ENCODE measurements at places on chromosomes 2 and 18.
A peak's percentile ranks its signal among the peaks of the same experiment; 100 is the strongest.

- no peak for DNase-seq
Observed at GRCh38 chr18:13521418-13521817, 204.9 kb downstream of the FAM210A start.

GRCh38 chr2:238912228-238912915, 64.5 kb downstream of the TWIST2 start:
- no peak for DNase-seq

DNA sequence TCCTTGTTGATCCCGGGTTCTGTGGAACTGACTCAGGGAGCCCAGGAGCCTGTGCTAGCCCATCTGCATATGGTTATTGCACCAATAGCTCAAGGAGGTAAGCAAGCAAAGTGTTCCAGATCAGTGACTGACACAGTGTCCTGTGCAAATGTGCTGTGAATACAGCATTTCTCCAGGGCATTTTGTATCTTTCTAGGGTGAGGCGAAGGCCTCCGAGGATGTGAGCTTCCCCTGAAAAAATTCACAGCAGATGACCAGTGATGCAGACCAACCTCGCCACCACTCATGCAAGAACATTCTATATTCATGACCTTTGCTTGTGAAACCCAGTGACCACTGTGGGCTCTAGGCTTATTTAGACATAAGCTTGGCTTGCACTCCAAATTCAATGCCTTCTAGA, 15.2 kb upstream of the NT5DC4 start:
- DNase-seq = no peak

DNA sequence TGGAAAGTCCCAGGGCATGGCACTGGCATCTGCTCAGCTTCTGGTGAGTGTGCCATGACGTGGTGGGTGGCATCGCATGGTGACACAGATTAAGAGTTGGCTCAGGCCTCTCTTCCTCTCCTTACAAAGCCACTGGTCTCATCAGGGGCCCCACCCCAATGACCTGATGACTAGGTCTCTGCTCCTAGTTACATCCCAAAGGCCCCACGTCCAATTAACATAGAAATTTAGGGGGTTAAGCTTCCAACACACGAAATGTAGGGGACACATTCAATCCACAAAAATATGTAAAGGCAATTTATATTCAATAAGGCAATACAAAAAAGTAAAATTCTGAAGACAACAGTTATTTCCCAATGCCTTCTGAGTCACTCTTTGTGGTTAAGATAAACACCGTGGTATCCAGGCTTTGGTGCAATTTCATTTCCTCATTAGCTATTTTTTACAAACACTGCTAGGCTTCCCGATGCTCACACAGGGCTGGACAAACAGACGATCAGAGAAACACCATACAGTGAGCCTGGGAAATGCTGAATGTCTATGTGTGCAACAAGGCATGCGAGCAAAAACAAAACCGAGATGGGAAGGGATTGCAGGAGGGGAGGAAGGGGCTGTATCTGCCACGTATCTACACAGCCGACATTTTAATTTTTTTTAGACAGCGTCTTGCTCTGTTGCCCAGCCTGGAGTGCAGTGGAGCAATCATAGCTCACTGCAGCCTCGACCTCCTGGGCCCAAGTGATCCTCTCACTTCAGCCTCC, 67.2 kb downstream of the MBP start:
- peak; percentile 98 for DNase-seq

GRCh38 chr18:40415821-40416220, 1539.2 kb upstream of the PIK3C3 start:
- no peak for DNase-seq

- no peak for DNase-seq
Observed at GRCh38 chr2:64860276-64860885, 128.8 kb upstream of the SLC1A4 start.

DNA sequence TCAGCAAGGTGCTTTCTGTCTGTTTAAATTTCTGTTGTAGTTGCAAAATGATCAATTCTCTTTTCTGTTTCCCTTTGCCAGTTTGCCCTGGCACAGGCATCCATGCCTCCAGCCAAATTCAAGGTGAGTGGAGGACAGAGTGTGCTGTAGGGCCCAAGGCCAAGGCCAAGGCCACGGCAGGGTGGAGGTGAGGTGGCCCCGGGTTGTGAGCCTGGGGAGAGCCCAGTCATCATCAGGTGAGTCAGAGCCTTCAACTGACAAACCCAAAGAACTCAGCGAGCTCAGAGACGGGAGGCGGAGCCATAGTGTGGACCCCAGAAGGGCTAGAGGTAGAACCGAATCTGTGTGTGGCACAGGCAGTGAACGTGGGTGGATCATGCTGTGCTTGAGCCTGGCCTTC, 55.7 kb downstream of the BCL2L11 start:
- no peak for DNase-seq

- peak; percentile 59 for DNase-seq
Observed at GRCh38 chr2:174931724-174932123, 73.5 kb downstream of the CHN1 start.

DNA sequence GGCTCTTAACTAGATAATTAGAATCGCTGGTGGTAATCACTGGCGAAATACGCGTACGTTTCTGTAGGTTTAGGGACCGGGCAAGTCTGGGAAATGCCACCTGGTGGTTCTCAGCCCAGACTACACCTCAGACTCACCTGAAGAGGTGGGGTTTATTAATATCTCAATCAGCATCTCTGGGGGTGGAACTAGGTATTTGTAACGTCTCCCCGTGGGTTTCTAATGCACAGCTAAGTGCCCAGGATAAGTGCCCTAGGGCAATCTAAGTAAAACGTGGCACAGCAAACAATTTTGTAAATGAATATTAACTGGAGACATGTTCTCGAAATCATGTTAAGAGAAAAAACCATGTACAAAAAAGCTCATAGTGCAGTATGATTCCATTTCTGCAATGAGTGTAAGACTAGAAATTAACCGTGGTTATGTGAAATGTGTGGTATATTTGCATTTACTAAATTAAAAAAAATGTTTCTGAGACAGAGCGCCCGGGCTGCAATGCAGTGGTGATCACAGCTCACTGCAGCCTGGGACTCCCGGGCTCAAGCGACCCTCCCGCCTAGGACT, 760 bp upstream of the CNOT11 start:
- no peak for DNase-seq

DNA sequence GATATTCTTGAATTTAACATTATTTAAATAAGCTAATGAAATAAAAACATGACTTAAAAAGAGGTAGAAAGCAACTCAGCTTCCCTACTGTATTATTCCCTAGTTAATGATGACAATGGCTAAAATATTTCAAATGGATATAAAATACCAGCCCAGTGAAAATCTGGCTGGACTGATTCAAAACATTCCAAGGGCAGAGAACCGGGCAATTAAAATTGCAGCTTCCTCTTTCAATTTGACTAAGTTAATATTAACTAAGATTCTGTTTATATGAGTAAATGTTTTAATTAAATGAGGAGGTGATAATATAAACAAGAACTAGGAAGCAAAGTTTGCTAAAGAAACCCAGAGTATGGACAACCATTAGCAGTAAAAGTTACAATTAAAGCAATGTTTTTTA, 65.6 kb downstream of the RAPH1 start:
- no peak for DNase-seq

- DNase-seq = no peak
Observed at GRCh38 chr2:25062511-25062917, 20.6 kb downstream of the EFR3B start.

DNA sequence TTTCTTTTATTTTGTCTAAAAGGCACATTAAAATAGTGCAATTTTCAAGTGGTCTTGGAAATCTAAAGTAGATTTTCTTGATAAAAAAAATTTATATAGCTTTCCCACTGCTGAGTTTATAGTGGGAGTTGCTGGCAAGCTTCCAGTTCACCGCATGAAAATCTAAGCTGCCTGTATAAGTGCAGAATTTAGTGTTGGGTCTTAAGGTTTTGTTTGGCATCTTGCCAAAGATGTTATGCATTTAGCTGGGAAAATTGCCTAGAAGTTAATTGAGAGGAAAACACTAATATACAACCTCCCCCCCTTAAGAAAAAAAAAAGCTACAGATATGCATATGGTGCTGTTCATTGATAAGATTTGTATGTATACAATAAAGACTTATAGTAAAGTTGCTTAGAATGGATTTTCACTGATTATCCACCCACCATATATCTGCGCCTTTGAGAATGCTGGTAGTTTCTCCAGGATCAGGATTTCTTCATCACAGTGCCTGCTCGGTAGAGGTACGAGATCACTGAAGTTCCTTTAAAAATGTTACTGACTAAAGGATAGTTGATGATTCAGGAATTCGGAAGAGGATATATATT, 803.2 kb upstream of the POU3F3 start:
- DNase-seq = no peak

DNA sequence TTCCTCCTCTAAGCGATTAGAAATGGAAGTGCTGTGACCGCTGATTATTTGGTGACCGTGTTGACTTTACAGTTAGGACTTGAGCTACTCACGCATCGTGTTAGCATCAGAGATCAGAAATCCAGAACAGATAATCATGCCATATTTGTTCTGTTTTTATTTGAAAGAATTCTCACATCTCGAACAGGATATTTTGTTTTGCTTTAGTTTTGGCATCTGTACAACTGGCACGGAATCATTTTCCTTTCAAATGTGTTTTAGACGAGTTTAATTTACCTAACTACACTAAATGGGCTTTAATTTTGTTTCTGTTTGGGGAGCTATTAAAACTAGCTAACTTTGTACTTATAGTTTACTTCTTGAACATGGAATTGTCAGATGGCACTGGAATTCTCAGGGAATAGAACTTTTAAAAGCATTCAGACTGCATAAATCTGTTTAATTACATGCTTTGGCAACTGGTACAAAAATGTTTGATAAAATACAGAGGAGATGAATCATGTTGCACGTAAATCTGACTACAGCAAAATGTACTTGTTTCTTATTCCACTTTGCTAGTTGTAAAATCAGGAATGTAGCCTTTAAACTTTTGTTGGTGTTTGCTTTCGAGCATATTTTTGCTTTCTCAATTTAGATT, 1.4 kb downstream of the ITPRID2 start:
- peak; percentile 60 for DNase-seq

GRCh38 chr2:100818003-100818605, 1.8 kb upstream of the NPAS2 start:
- DNase-seq = peak; percentile 67

GRCh38 chr2:186069676-186070075, 331.1 kb downstream of the FSIP2 start:
- DNase-seq = no peak

- no peak for DNase-seq
Observed at GRCh38 chr2:50753234-50753633, 278.7 kb downstream of the NRXN1 start.

GRCh38 chr2:216538538-216538937, 39.9 kb downstream of the RPL37A start:
- DNase-seq = no peak

DNA sequence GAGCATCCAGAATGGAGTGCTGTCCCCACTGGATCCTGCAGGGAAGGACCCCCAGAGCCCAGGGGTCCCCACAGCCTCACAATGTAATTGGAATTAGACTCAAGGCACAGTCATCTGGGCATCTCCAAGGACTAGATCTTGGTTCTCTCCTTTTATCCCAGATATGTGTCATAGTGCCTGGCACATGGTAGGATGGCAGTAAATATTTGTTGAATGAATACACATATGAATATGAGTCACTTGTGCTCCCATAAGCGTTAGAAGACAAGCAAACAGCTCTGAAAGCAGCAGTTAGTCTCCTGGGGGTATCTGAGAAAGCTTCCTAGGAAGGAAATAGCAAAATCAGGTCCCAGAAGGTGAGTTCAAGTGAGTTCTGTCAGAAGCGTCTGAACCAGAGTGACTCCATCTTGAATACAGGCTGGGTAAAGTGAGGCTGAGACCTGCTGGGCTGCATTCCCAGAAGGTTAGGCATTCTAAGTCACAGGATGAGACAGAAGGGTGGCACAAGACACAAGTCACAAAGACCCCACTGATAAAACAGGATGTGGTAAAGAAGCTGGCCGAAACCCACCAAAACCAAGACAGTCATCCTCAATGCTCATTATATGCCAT, 234.1 kb upstream of the ID2 start:
- peak; percentile 22 for DNase-seq

GRCh38 chr2:216289470-216289869, 82.8 kb downstream of the MARCHF4 start:
- no peak for DNase-seq

- no peak for DNase-seq
Observed at GRCh38 chr2:47297767-47298425, 105.1 kb upstream of the MSH2 start.

DNA sequence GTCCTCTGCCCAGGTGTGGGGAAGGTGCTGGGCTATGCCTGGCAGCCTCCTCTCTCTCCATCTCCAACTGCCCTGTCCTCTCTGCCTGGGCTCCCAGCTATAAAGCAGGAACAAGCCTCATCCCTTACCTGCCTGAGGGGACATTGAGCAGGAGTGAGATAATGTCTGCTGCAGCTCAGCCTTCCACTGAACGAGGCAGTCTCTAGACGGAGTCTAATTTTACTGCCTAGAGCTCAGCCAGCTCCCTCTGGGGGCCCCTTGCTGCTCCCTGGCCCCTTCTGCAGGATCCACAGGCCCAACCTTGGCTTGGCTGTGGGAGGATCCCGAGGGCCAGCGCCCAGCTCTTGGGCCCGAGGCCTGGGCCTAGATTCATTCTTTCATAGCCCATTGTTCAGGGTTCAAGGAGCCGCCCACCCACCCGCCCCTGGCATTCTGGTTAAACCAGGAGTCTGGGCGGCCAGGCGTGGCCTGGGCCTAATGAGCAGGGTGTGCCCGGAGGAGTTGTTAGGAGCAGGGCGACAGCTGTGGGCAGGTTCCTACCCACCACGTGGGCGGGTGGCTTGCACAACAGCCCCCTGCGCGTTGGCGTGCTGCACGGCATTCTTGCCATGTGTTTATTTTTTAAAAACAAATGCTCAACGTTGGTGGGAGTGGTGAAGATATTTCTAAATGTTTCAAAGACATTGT, 44.6 kb downstream of the FOSL2 start:
- no peak for DNase-seq

DNA sequence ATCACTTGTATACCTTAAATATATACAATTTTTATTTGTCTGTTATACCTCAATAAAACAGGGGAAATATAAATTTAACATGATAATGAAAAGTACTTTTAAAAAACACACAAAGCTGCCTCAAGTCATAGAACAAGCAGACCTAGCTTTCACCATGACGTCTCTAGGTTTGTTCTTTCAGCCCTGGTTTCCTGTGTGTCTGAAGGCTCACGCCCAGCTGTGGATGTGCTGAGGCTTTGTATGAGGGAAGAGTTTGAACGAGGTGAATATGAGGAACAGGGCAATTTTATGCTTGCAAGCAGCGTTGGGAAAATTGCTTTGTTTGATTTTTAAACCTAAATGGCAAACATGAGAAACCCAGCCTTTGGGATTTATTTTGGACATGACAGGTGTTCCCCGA, 15.3 kb downstream of the SH3RF3 start:
- no peak for DNase-seq

DNA sequence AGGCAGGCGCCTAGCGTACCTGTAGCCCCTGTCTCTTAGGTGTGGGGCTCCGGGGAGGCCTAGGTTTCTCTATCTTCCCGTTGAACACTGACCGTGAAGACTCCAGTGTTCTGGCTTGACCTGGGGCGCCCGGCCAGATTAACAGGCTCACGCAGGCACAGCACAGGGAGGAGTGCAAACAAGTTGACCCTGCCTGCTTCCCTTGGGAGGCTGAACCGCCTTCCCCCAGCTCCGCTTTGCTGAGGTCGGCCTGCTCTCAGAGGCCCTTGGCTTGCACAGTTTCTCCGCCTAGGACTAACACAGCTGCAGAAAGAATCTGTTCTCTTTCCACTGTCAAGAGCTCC, 567 bp downstream of the PCYOX1 start:
- DNase-seq = peak; percentile 55

GRCh38 chr2:57892920-57893319, 153.7 kb upstream of the VRK2 start:
- no peak for DNase-seq

Data from fibroblast of pulmonary artery (primary cell).